Type B pancreatic cell (in vitro differentiated cells): ENCODE measurements at places on chromosomes 5 and 9.
A peak's percentile ranks its signal among the peaks of the same experiment; 100 is the strongest.

DNA sequence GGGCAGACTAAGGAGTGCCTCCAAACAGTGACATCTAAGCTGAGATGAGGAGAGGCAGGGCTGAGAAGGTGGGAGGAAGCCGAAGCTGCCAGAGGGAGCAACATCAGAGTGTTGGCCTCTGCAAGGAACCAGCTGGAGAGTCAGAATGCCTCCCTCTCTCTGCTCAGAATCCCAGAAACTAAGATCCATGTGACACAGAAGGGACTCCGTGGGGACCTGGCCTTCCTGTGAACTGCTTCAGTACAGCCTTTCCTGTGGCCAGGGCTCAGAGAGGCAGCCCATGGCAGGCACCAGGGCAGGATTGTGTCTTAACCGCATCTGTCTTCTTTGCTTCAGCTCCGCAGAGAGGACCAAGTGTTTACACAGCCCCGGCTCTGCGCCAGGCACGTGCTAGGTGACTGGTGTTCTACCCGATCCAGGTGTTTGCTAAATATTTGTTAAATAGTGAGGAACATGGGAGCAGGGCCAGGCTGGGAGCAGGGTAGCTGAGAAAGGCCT, 33.5 kb downstream of the KCNMB1 start:
- H3K4me1 ChIP-seq: peaks cover 35% of the 10 kb centered on the region
- H3K36me3 ChIP-seq: no peaks in the 10 kb centered on the region
- no peak for DNase-seq
- no peak overlapping the region for H3K27ac ChIP-seq
- peaks cover 45% of the 10 kb centered on the region for H3K27me3 ChIP-seq

GRCh38 chr5:54000011-54000410, 310.4 kb downstream of the ARL15 start:
- no peaks in the 10 kb centered on the region for H3K27me3 ChIP-seq
- H3K36me3 ChIP-seq: no peaks in the 10 kb centered on the region
- H3K4me1 ChIP-seq: no peaks in the 10 kb centered on the region
- no peak overlapping the region for H3K27ac ChIP-seq
- DNase-seq: no peak

DNA sequence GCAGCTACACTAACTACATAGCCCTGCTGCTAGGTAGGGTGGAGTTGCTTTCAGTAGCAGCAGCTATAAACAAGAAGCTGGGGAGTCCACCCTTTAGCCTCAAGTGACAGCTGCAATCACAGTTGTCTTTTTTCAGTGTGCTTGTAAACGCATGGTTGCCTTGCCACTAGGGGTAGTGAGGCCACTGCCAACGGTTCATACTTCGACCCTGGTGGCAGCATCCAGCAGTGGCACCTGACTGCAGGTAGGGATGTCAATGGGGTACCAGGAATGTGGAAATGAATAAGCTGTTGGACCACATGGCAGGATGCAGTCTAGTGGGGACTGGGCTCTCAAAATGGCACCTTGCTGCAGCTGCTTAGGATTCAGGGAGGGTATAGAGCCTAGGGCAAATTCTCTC, 367.2 kb downstream of the RASEF start:
- no peak overlapping the region for H3K27ac ChIP-seq
- H3K36me3 ChIP-seq: no peaks in the 10 kb centered on the region
- H3K4me1 ChIP-seq: no peaks in the 10 kb centered on the region
- no peaks in the 10 kb centered on the region for H3K27me3 ChIP-seq
- no peak overlapping the region for H3K4me3 ChIP-seq
- DNase-seq: no peak

- H3K4me1 ChIP-seq: peaks cover 13% of the 10 kb centered on the region
- no peak overlapping the region for H3K4me3 ChIP-seq
- no peaks in the 10 kb centered on the region for H3K27me3 ChIP-seq
- H3K36me3 ChIP-seq: no peaks in the 10 kb centered on the region
These were observed 118.8 kb downstream of the PRDM6 start for GRCh38 chr5:123207852-123208251.

- H3K36me3 ChIP-seq: no peaks in the 10 kb centered on the region
- peak overlapping the region; percentile 17 for H3K27ac ChIP-seq
- no peak for DNase-seq
- H3K27me3 ChIP-seq: peaks cover 7% of the 10 kb centered on the region
These were observed 60.8 kb downstream of the SH3TC2 start for GRCh38 chr5:149002053-149002452.

- no peaks in the 10 kb centered on the region for H3K27me3 ChIP-seq
- H3K36me3 ChIP-seq: peaks cover 63% of the 10 kb centered on the region
- DNase-seq: no peak
- peak overlapping the region; percentile 62 for H3K27ac ChIP-seq
These were observed 18.0 kb downstream of the DAPK1 start for GRCh38 chr9:87515588-87516221.
